ENCODE measurements at places on chromosomes 4 and X. TPM values are rescaled to one million over a fixed set of nuclear protein-coding genes. Genes with fewer than 3 reads are reported as not detected.

Gene PSAPL1
- not detected for total RNA-seq

Gene SHROOM2
- total RNA-seq: 0.17 TPM

Gene POU4F2
- total RNA-seq: not detected

Gene REST
- 25.1 TPM for total RNA-seq

Gene EPHA5
- 0.44 TPM for total RNA-seq

Gene NDP
- not detected for total RNA-seq

Gene CITED1
- not detected for total RNA-seq

Gene BEX1
- total RNA-seq: not detected

Gene TAB3
- 27.5 TPM for total RNA-seq

Gene GRPR
- total RNA-seq: not detected

Gene CD40LG
- total RNA-seq: 0.33 TPM

Gene XK
- total RNA-seq: 0.33 TPM

Gene PITX2
- not detected for total RNA-seq

Gene SHISA3
- total RNA-seq: 4.6 TPM

Gene NXF2
- not detected for total RNA-seq

Gene VCX
- total RNA-seq: not detected

Gene OTUD5
- 24.6 TPM for total RNA-seq

Gene GPC3
- 61.8 TPM for total RNA-seq

Gene FAM184B
- total RNA-seq: not detected

Gene WDR17
- 1.3 TPM for total RNA-seq
